ENCODE measurements at places on chromosomes 6 and 20.

GRCh38 chr6:72216222-72217068, 330.1 kb downstream of the RIMS1 start:
- no peak for DNase-seq

- DNase-seq = no peak
These were observed 2.4 kb downstream of the NKX2-2 start for GRCh38 chr20:21511485-21511849.

DNA sequence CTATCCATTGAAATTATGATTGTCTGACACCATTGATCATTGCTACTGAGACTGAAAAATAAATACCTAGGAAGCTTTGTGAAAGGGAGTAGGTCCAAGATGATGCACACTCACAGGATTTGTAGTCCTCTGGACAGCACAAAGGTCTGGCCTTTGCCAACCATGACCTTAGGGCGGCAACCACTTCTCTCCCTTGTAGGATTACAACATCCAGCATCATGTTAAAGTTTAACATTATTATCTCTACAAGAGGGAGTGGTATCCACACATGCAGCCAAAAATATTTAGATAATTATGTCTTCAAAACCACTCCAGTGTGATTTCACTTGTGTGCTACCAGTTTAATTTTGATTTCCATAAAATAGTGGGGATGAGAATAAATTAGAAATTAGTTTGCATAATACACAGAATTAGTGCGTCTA, 51.1 kb upstream of the NHSL1 start:
- DNase-seq = no peak

DNA sequence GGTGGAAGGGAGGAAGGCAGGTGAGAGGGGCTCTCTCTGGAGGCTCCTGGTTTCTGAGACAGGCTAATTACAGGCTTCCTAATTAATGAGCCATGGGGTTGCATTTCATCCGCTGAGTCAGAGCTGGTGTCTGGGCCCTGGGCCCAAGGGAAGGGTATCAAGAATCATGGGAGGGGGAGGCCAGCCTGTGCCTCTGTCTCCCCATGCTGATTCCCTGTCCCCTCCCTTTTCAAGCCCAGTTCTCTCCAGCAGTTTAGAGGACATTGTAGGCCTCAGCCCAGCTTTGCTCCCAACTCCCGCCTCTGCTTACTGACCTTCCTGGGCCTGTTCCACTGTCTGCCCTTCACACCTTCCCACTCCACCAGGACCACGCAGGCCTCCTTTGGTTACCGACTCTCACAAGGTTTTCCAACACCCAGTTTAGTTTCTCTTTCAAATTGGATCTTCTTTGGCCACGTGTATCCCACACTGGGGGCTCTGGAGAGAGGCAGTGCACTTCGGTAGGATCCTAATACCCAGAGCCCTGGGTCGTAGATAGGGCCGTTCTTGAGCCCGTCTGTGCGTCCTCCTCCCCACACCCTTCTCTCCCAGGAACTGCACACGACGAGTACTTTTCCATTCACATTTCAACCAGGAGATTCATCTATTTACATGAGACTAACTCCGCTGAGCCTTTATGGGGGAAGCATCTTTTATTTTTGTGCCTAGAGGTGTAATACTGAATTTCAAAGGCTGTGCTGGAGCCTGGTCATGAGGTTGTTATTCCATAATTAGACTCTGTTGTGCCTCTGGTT, 18.2 kb upstream of the AVP start:
- no peak for DNase-seq

- DNase-seq = no peak
These were observed 7.5 kb upstream of the GLP1R start for GRCh38 chr6:39041072-39041471.

DNA sequence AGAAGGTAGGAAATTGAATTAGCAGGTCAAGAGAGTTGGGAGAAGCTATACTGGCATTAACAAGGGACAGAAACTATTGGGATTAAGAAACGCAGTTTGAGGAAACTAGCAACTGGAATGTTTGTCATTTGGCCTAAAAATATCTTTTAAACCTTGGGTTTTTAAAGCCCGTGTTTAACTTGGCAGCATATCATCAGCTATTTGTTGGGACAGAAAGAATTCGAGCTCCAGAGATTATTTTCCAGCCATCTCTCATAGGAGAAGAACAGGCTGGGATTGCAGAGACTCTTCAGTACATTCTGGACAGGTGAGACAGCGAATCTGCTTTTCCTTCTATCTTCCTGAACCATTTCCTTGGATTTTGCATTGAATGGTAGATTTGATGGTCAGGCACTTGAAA, 17.8 kb downstream of the ACTR5 start:
- no peak for DNase-seq

- DNase-seq = no peak
These were observed 455.2 kb downstream of the PLCB1 start for GRCh38 chr20:8587251-8587650.

DNA sequence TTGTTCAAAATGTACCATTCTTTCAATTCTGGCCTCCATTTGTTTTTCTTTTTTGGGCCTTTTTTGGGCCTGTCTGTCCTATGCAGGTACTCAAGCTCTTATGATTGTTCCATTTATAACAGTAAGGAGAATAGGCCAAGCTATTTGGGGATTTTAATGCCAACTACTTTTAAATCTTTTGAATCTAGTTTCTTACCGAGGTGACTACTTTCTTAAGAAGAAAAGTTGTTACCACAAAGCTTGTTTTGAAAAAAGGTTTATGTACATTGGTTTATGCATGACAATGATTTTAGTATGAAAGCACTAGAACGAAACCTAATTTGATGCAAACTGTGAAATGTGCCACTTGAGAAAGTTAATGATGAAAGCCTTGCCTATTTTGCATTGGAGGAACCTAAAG, 98.3 kb upstream of the MTHFD1L start:
- no peak for DNase-seq

DNA sequence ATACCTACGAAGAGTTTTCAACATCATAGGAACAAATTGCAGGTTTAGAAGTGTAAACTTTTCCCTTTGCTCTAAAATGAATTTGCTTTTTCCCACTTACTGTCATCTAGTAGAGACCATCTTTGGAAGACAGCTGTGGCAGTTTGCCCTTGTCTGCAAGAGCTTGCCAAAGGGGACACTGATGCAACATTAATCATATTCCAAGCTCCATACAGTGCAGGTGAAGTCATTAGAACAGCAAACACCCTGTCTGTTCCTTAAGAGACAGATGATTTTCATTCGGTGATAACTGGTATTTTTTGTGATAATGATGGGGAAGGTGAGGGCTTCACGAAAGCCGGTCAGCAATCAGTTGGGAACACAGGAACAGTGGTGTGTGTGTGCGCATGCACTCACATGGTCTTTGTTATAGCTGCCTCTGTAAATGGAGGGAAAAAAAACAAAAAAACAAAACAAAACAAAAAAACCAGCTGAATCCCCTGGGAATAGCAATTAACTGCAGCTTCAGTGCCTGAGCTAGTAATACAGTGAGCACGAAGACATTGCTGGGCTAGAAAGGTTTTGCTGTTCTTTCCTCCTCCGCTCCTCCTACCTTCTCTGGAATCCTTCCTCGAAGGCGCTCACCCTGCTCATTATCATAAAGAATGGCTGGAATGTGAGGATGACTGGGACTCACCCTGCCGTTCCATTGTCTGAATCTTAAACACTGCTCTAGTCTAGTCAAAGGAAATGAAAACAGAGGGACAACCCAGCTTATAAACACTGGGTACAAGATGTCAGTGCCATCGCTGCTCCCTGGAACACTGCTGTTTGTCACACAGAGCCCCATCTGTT, 35.2 kb upstream of the KIF13A start:
- DNase-seq = no peak

- DNase-seq = no peak
These were observed 51.5 kb downstream of the DHX35 start for GRCh38 chr20:39013662-39014109.

DNA sequence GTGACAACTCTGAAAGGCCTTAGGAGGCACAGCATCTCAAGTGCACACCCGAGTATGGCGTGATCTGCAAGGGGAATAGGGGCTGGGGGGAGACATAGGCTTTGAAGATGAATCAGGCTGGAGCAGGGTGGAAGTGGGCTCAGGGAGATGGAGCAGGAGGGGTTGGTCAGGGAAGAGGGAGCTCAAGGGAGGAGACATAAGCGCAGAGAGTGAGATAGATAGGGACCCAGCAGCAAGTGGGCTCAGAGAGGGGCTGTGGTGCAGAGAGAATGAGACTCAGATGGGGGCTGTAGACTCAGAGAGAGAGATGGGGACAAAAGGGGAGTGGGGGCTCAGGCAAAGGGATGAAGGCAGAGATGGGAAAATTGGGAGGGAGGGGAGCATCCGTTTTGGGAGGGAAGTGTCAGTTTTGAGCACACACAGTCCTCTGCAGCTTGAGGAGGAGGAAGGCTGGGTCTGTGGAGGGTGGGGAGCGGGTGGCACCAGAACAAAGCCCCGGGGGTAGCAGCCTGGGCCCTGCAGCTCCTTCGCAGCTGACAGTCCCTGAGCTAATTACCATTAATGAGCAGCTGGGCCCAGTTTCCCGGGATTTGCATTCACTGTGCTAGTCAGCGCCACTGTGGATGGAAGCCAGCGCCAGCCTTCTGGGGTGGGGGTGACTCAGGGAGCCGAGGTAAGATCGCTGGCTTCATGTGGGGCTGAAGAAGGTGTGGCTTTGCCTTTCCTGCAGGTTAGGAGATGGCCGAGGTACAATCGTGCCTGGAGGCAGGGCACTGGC, 18.7 kb downstream of the SRXN1 start:
- no peak for DNase-seq

DNA sequence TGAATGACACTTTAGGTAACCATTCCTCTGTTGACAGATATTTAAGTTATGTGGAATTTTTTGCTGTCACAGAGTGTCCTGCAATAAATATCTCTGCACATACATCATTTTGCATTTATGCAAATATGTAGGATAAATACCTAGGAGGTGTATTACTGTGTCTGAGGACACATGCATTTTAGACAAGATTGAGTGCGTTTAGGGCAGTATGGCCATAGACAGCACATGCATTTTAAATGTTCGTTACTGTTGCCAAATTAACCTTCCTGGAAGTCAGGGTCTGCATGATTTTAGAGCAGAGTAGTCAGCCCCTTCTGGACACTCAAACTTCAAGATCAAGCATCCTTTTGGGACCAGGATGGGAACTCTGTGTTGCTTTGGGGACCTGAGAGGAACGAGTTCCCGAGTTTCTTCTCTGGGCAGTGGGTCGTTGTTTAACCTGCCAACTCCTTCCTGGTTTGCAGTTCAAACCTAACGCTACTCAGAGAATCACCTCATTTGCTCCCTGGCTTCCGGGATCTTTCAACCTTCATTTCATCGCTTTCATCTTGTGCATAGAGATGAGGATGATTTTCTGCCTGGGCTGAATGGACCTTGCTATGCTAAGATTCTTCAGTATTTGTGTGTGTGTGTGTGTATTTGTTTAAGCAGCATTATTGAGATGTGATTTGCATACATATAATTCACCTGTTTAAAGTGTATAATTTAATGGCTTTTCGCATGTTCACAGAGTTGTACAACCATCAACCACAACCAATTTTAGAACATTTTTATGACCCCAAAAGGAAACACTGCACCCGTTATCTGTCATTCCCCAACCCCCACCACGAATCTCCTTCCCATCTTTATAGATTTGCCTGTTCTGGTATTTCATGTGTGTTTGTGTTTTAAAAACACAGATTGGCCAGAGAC, 9.8 kb downstream of the BCAS4 start:
- peak; percentile 13 for DNase-seq

- DNase-seq = no peak
These were observed 151.9 kb upstream of the CARMIL1 start for GRCh38 chr6:25127076-25127837.

- no peak for DNase-seq
These were observed 105.1 kb downstream of the PHF3 start for GRCh38 chr6:63740709-63741108.

DNA sequence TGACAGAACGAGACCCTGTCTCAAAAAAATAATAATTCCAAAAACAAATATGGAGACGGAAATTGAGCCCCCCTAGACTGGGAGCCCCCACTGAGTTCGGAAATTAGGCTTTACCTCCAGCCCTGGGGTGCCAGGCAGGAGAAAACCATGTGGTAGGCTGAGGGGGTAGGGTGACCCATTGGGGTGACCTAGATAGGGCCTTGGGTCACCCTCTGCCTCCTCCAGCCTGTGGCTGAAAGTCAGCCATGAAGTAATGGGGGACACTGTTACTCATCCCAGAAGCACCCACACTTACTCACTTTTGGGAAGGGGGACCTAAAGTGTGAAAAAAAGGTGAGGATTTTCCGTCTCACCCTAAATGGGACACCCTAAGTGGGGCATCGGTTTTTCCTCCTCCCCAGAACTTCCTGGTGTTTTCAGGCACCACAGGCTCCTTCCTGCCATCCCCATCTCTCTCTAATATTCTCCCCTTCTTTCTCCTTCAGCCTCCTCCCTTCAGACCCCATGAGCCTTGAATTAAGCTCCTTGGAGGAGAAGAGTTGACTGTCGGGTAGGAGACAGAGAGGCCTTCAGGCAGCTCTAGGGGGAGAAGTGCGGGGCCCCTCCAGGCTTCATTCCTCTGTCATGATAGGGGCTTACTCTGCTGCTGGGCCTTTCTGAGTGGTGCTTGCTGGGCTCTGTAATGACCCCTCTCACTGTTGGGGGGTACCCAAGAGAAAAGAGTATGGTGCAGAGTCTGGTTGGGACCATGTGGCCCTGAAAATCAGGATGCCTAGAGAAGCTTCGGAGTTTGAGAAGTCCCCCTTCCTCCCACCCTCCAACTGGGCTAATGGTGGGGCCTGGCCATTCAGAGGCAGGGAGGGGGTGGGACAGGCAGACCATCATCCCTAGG, 2.4 kb downstream of the LTB start:
- DNase-seq = no peak

DNA sequence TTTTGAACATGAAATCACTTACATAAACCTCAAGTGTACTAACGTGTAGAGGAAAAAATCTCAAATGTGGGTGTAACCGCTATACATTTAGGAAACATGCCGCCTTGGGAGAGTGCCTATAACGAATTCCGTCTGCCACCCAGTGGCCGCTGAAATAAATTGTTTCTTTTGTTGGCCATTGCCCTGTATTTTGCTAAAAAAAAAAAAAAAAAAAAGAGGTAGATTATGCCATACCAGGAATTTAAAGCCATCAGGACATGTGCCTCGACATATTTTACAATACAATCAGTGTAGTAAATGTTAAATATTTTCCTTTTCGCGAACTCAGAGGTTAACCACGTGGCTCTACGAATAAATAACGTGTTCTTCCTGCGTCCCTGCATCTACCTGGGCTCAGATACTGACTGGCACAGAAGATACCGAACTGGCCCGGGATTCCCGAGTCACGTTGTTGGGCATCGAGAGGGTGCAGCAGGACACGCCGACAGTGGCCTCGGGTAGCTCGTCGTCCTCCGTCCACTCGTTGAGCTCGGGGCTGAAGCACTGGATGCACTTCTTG, 14.3 kb downstream of the KLHL31 start:
- peak; percentile 53 for DNase-seq
